ENCODE measurements at places on chromosomes 16 and 17. TPM values are rescaled to one million over a fixed set of nuclear protein-coding genes. Genes with fewer than 3 reads are reported as not detected.

GRCh38 chr17:44095647-44096496 is 25.3 kb downstream of the G6PC3 start:
- DNase-seq, result no peak

DNA sequence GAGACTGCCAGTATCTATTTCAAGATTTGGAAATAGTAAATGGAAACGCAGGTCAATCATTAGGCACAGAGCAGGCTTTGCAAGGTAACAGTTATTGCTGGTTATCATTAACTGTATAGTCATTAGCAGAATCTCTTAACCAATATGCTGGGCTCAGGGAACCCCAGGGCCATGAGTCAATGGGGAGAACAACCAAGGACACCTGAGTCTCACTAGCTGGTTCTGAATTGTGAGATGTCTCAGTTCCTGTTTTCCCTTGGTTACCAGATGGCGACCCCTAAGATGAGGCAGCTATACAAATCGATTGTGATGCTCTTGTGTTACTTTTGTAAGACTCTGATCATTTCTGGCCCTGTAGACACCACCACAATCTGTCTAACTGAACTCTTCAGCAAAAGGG is 385.3 kb downstream of the HAPSTR1 start:
- DNase-seq, result no peak

The ADAM11 gene
- total RNA-seq, result 0.14 TPM

The KRT25 gene
- not detected for total RNA-seq

- no peak for DNase-seq
These were observed 144.1 kb downstream of the PITPNC1 start for GRCh38 chr17:67520916-67521774.

- DNase-seq, result no peak
These were observed 26.2 kb downstream of the ANKRD40 start for GRCh38 chr17:50681263-50682200.

DNA sequence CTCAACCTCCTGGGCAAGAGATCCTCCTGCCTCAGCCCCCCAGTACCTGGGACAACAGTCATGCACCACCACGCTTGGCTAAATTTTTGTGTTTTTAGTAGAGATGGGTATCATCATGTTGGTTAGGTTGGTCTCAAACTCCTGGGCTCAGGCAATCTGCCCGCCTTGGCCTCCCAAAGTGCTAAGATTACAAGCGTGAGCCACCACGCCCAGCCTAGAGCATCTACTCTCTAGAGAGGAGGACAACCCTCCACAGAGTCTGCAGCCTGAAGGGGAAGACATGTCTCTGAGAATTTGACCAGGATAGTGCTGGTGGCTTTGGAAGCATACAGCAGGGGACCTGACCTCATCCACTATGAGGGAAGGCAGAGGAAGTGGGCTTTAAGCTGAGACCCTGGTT is 4.7 kb upstream of the GRB2 start:
- no peak for DNase-seq

DNA sequence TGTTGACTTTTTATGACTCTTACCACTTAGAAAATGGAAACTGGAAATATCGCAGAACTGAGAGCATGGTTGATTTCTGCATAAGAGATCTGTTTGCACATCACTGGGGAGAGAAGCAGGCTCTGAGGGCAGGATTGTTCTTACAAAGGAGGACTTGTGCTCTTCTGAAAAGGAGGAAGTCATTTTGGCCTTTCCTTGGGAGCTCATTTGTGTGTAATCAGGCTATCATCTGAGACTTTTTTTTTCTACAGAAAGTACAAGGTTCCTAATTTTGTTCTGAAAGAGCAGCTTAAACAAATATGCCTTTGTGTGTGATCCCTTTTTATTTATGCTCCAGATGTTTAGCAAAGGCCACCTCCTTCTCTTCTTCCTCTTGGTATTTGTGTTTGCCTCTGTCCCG is 145.7 kb upstream of the CACNG5 start:
- DNase-seq, result no peak

GRCh38 chr16:25875956-25876598 is 184.3 kb downstream of the HS3ST4 start:
- no peak for DNase-seq

DNA sequence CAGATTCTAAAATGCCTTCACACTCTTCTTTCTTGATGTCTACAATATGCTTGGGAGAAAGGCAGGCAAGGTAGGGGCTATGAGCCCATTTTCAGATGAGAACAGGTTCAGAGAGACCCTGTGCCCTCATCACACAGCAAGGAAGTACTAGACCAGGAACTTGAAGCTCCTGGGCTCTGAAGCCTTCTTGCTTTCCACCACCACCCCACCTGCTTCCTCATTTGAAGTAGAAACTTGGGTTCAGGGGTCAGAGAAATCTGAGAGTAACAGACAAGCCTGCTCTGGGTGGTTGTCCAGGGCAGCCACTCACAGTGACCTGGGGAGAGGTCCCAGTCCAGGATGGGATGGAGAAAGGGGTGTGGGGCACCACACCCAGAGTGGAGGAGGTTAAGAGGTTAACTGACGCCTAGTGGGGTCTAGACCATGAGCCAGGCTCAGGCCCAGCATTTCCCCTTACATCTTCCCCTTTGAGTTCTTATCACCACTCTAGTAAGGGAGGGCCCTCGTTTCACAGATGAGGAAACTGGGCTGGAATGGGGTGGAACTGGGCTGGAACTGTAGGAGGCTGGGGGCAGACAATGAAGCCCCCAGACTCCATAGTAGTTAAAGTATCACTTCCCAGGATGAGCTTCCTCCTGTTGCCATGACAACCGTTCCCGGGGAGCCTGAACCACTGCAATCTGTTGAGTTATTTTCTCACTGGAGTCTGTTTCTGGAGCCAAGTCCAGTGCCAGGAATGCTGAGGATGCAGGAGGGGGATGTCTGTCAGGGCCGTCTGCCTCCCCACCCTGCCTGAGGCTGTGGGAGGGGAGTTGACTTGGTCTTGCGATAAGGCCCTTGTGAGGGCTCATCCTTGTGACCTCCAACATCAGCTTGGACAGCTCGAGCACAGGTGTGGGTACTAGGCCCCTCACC is 16.2 kb upstream of the PHF12 start:
- no peak for DNase-seq

The TAT gene
- total RNA-seq, result not detected

DNA sequence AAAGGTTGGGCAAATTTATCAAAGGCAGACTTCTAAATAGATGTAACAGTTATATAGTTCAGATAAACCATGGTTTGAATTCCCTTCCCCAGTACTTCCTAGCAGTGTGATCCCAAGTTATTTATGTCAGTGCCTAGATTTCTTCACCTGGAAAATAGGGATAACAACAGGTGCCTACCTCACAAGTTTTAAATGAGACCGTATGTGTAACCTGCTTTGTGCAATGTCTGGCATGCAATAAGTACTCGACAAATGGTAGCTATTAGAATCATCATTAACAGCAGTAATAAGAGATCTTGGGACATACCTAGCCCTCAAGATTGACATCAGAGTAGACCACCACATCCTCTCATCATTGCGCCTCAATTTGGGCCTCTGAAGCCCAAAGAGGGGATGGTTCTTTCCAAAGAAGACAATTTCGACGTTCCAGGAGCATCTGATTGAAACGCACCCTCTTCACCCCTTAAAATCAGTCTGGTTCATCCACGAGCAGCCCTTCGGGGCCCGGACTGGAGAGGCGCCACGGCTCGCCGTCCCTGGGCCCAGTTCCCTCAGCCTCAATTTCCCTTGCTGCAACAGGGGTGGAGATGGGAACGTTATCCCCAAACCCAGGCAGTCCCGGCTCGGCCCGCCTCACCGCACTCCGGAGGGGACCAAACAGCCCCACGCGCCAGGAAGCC is 541 bp downstream of the ACACA start:
- DNase-seq, result no peak

DNA sequence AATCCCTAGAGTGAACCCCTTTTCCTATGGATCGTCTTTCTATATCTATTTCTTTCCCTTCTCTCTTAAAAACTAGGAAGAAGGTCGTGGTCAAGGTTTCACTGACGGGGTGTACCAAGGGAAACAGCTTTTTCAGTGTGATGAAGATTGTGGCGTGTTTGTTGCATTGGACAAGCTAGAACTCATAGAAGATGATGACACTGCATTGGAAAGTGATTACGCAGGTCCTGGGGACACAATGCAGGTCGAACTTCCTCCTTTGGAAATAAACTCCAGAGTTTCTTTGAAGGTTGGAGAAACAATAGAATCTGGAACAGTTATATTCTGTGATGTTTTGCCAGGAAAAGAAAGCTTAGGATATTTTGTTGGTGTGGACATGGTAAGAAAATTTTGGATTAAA is 9.6 kb downstream of the CYLD start:
- no peak for DNase-seq

GRCh38 chr16:23061669-23062068 is 87.6 kb downstream of the USP31 start:
- no peak for DNase-seq

The HYDIN gene
- total RNA-seq, result not detected

DNA sequence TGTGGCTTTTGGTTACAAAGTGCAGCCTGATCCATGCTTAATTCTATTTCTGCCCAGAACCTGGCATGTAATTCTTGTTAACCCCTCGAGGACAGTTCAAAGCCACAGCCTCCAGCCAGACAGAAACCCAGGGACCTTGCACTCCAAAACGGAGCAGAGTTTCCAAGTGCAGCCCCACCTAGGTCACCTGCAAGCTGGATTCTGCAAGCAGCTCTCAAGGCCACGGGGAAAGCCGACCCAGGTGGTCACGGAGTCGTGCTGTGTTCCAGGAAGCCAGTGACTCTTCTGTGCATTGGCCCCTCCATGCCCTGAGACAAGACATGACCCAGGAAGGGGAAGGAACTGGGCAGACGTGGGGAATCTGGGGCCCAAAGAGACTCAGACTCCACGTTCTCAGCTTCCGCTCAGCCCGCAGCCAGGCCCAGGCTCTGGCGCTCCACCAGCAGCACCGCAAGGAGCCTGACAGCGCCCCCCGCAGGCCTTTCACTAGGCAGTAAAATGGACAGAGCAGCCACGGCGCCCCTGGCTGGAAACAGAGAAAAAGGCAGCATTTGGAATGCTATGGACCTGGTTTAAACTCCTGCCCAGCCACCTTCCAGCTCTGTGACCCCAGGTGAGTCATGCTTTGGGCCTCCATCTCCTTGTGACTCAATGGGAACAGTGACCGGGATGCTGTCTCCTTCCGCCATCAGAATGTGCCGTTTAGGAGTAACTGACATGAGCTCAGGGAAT is 27.3 kb upstream of the GSG1L start:
- DNase-seq, result no peak

DNA sequence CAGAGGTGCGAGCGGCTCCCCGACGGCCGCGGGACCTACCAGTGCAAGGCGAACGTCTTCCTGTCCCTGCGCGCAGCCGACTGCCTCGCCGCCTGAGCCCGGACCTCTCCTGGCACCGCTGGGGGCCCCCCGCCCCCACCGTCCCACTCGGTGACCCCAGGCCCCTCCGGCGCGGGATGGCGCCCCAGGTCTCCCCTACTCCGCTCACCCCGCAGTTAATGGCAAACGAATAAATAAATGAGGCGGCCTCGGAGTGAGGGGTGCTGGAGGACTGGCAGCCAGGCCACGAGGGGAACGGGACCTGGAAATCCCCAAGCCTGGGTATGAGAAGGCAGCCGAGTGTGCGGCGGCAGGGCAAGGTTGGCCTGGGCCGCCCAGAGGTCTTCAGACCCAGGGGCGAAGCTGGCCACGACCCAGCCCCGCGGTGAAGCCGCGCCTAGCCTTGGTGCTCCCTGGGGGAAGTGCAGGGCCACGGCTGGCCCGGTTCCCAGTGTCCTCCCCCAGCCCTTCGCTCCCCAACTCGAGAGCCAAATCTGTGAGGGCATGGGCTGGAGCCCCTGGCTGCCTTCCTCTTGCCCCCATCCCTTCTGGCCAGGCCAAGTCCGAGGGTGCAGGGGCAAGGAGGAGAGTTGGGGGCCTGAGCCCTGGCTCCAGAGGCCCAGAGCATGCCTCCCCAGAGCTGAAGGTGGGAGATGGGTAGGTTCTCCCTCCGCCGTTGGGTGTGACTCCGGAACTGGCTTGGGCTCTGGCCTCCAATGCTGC is 796 bp downstream of the NPB start:
- no peak for DNase-seq

The ABCC12 gene
- total RNA-seq, result not detected

DNA sequence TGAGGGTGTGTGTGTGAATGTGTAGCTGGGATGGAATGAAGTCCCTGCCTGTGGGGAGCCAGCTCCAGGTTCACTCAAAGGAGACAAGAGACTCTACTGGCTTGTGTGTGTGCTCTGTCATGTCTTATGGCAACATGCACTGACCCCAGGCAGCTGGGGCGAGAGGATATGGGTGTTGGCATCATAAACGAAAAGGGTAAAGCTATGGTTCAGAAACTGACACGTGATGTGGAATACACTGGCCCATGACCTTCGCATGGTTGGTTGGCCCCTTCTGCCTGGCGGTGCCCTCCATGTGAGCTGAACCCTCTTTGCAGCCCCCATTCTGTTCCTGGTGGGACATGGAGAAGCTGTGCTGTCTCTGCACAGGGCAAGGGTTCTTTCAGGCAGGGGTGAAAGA is 21.9 kb downstream of the ZNF750 start:
- DNase-seq, result no peak

The TRPV3 gene
- total RNA-seq, result 0.92 TPM

- DNase-seq, result no peak
These were observed 11.2 kb downstream of the P2RX1 start for GRCh38 chr17:3905017-3905520.

DNA sequence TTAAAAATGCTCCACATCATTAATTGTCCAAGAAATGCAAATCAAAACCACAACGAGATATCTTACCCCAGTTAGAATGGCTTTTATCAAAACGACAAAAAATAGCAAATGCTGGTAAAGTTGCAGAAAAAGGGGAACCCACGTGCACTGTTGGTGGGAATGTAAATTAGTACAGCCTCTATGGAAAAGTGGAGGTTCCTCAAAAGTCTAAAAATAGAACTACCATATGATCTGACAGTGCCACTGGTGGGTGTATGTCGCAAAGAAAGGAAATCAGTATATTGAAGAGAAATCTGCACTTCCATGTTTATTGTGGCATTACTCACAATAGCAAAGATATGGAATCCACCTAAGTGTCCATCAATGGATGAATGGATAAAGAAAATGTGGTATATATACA is 38.2 kb upstream of the ZFHX3 start:
- DNase-seq, result no peak

The LRRC37A gene
- 2.9 TPM for total RNA-seq

Data from activated T-helper 2 cell treated with anti-CD3 and anti-CD28 coated beads, Interferon-gamma antibody, Interleukin-2, Interleukin-4, amounts not matched to agents 10 μg/mL and 5 μg/mL and 100 μg/mL, durations not matched to agents 14 hours and 24 hours and 36 hours (primary cell).